ENCODE measurements at places on chromosomes 6 and 20. TPM values are rescaled to one million over a fixed set of nuclear protein-coding genes. Genes with fewer than 3 reads are reported as not detected.

Gene SLC35D3
- under 0.01 TPM for total RNA-seq

Gene ARMH2
- total RNA-seq, result not detected

Gene C20orf144
- not detected for total RNA-seq

Gene CTSZ
- 87.8 TPM for total RNA-seq

Gene SPACA1
- total RNA-seq, result not detected

Gene HDGFL1
- not detected for total RNA-seq

Gene OR2H1
- total RNA-seq, result not detected

Gene DLL1
- 4.1 TPM for total RNA-seq

Gene ULBP1
- total RNA-seq, result 4.1 TPM

Gene PROKR2
- total RNA-seq, result not detected

Gene GNAS-AS1
- total RNA-seq, result 1.3 TPM

Gene PSORS1C1
- 6.3 TPM for total RNA-seq

Gene PRDM13
- not detected for total RNA-seq
